MM.1S (cell line): ENCODE measurements at places on chromosomes 7 and 10.
A peak's percentile ranks its signal among the peaks of the same experiment; 100 is the strongest.

GRCh38 chr10:12488626-12489025, 139.3 kb downstream of the CAMK1D start:
- no peak for DNase-seq

GRCh38 chr7:44093102-44093641, 10.8 kb upstream of the POLM start:
- no peak for DNase-seq

GRCh38 chr7:96495751-96496216, 173.9 kb upstream of the SLC25A13 start:
- DNase-seq = no peak

- DNase-seq = no peak
These were observed 80.2 kb downstream of the SORBS1 start for GRCh38 chr10:95480901-95481491.

- no peak for DNase-seq
These were observed 45.0 kb upstream of the TSPAN13 start for GRCh38 chr7:16708511-16708910.

- DNase-seq = no peak
These were observed 44.1 kb downstream of the HGF start for GRCh38 chr7:81725812-81726127.

DNA sequence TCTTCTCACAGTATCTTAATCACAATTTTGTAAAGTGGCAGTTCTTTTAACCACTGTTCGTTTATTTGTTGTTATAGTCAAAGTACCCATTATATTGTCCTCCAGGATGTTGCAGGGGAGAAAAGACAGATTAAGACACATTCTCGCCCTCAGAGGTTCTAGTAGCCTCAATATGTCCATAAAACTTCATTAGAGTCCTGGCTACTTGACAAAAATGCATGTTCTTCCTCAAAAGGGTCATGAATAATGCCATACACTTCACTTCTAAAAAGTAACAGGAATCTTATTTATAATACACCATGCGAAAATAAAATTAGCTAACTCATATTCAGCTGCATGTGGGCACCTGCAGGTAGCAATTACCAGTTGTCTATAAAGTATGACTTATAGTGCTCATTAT, 109.3 kb upstream of the ANK3 start:
- DNase-seq = no peak

GRCh38 chr10:80072584-80072983, 5.9 kb upstream of the TMEM254 start:
- no peak for DNase-seq

- peak; percentile 93 for DNase-seq
These were observed 46.5 kb downstream of the TMEM106B start for GRCh38 chr7:12257582-12257981.

GRCh38 chr10:5827841-5828240, 14.6 kb upstream of the GDI2 start:
- DNase-seq = no peak

DNA sequence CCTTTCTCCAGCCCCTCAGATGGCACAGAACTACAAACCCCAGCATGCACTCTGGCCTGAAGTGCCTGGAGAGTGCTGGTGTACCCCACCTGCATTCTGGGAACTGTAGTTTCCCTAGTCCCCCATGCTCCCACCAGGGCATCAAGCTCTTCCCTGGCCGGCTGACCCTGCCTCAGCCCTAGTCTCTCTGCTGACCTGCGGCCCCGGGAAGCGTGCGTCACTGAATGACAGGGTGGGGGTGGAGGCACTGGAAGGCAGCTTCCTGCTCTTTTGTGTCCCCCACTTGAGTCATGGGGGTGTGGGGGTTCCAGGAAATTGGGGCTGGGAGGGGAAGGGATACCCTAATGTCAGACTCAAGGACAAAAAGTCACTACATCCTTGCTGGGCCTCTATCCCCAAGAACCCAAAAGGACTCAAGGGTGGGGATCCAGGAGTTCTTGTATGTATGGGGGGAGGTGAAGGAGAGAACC, 2.1 kb downstream of the NOS3 start:
- no peak for DNase-seq
